Right cardiac atrium (tissue), 5 donors: ENCODE measurements at places on chromosomes 2 and 18. TPM values are rescaled to one million over a fixed set of nuclear protein-coding genes. Genes with fewer than 3 reads are reported as not detected.

- no peak for DNase-seq
Observed at GRCh38 chr18:76689646-76690264, 132.6 kb upstream of the ZNF236 start.

The ADRA2B gene
- total RNA-seq = 0.91 TPM

DNA sequence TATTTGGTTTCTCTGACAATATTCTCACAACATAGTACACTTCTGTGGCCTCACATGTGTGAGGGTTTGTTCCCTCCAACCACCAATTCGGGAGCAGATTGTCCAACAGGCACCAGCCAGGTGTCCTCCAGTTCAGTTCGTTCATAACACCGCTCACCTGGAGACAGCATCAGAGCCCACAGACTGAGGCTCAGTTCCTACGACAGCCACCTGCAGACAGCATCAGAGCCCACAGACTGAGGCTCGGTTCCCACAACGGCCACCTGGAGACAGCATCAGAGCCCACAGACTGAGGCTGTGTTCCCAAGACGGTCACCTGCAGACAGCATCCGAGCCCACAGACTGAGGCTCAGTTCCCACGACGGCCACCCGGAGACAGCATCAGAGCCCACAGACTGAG is 58.2 kb upstream of the SNTG2 start:
- no peak for DNase-seq

DNA sequence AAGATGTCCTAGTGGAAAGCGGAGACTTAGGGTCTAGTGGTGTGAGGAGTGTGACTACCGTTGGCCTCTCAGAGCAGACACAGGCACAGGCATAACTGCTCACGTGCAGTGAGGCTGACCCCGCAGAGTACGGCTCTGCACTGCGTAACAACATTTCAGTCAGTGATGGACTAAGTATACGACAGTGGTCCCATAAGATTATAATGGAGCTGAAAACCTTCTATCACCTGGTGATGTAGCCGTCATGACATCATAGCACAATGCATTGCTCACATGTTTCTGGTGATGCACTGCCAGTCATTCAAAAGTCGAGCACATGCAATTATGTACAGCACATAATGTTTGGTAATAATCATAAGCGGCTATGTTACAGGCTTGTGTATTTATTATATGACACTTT is 179.6 kb downstream of the VAPA start:
- no peak for DNase-seq

The SCYGR4 gene
- total RNA-seq = not detected

DNA sequence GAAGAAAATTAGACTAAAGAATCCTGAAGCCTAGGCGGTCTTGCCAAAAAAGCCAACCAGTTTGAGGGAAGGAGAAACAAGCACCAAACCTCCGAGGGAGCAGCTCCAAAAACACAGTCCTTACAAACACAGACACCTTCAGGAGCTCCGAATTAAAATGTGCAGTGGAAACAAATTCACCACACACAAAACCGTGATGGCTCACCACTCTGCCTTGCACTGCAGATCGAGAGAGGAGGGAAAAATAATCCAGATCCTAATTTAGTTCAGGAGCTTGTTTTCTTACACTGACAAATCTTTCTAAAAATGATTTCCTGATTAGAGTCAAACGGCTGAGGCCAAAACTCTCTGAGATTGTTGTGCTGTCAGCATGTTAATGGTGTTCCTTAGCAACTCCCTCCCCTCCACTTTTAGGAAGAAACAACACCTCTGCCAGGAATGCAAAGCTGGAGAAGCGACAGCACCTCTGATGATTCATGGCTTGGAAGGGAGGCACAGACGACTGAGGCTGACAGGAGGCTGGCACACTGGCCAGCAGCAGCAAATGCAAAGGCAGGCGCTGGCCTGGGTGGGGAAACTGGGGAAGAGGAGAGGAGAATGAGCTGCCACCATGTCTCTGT is 249.4 kb upstream of the KLHL29 start:
- peak; percentile 42 for DNase-seq

DNA sequence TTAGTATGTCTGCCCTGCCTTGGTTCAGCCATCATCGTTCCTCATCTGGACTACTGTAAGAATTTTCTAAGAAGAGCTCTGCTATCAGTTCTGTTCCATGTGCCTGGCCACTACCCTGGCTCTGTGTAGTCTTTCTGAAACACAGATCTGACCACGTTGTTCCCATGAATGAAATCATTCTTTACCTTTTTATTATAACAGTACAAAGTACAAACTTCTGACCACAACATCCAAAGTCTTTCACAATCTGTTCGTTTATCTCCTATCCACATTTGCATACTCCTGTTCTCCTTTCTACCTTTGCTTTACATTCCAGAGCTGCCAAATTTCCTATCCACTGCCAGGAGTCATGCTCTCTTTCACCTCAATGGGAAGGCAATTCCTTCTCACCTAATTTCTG is 284.6 kb upstream of the LRP1B start:
- no peak for DNase-seq

The CFAP65 gene
- not detected for total RNA-seq

DNA sequence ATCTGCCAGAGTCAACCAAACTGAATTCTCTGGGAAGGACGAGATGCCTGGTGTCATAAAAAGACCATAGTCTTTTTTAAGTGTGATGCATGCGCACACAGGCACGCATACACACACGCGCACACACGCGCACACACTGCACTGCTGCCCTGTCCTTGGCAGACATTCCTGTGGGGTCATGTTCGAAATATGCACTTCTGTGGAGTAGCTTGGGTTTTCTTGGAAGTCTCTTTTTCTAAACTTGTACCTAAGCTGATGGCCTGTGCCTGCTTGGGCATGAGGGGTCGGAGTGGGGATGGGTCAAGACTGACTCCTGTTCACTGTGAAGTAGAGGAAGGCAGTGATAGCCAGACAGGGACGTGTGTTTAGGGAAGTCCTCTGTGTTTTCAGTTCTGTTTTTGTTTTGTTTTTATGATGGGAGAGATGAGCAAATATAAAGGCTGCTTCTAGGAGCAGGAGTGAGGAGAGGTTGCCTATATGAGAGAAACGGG is 4.0 kb upstream of the RMC1 start:
- DNase-seq = no peak

DNA sequence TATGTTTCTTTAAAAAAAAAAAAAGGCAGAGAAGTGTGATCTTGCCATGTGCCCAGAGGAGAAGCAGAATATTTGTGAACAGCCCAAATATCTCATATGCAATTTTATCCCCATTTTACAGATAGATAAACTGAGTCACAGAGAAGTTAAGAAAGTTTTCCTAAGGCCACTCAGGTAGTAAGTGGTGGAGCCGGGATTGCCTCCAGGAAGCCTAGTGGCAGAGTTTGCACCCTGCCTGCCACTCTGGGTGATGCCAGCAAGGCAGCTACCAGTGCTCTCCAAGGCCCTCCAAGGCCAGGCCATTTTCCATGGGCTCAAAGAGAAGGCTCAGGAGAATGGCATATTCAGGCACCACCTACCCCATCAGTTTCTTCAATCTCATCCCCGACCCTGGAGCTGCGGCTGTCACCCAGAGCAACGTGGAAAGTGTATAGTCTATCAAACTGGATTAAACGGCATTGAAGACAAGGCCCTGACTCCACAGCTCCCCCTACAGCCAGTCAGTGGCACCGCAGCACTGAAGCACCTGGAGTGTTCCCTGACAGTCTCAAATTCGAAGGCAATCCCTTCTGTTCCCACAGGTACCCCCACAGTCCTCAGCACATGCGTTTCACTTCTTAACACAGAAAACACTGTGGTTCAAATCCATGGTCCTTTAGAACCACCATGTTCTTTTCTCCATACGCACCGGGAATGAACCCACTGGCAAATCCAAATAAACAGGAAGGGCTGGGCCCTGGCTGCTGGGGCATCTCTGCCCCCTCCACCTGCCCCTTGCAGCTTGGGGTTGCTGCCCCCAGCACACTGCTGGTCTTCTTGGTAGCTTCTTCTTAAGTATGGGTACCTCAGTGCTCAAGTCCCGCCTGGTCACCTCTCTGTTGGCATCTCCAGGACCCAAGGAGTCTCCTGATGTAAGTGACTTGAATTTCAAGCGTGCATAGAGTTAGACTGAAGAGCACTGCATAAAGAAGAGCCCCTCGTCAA is 175.3 kb downstream of the INHBB start:
- DNase-seq = no peak

GRCh38 chr2:106030287-106031268 is 163.5 kb downstream of the UXS1 start:
- DNase-seq = peak; percentile 71

The GALR1 gene
- not detected for total RNA-seq

DNA sequence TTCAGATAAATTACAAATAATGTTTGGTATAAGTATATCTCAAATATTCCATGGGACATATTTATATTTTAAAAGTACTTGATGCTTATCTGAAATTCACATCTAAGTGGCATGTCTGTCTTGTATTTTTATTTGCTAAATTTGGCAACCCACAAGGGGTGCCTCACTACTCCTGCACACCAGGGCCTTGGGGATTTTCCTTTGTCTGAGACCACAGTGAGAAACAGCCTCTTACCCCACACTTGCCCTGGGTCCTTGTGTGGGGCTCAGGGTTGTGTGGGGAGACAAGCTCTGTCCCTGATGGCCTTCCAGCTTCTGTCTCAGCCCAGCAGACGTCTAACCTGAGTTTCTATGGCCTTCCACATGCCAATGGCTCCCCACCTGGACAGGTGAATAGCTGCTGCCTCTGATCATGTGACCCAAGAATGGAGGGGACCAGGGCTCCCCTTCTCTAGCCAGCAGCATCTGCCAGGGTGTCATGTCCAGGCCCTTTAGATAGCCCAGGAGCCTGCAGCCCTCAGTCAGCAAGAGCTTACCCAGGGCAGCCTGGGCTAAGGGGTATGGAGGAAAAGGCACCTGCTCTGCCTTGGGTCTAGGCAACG is 49.5 kb upstream of the MRPL33 start:
- DNase-seq = no peak

- DNase-seq = no peak
Observed at GRCh38 chr2:31079665-31080064, 58.6 kb downstream of the GALNT14 start.

GRCh38 chr2:150581717-150582472 is 94.4 kb upstream of the RND3 start:
- DNase-seq = no peak

The NEMP2 gene
- total RNA-seq = 3.7 TPM

The RAB6C gene
- total RNA-seq = not detected

DNA sequence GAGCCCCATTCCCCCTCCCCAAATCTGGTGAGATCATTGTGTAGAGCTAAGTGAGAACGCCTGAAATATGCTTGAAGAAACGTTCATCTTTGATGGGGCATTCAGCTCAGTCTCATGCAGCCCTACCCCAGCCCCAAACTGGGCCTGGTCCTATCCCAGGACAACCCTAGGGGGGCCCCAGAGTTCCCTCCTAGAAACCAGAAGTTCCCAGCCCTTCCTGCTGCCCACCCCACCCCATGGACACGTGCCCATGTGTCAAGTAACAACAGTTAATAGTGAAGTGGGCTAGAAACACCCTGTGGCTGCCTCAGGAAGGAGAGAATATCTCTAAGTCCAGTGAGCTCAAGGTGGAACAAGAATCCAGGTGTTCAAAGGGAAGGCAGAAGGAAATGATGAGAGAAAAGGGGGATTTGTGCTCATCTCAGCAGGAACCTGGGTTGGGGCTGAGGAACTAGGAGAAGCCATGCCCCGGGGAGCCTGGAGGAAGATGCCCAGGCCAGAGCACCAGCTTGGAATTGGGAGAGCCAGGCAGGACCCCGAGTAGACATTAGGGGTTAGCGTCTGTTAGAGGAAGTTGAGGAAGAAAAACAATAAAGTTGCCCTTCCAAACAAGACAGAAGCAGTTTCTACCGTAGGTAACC is 20.1 kb upstream of the SLC20A1 start:
- DNase-seq = peak; percentile 37

DNA sequence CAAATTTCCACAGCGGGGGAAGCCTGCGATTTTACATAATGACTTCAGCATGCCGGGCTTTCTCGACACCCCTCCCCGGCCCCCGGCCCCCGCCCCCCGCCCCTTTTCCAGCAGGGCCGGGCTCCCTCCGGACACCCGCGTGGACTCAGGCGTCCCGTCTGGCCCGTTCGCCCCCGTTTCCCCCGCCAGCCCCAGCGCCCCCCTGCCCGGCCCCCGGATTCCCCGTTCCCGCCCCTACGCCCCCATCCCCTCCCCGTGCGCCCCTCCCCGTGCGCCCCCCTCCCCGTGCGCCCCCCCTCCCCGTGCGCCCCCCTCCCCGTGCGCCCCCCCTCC is 456 bp upstream of the NFATC1 start:
- DNase-seq = peak; percentile 72

The SLC14A1 gene
- 5.2 TPM for total RNA-seq

DNA sequence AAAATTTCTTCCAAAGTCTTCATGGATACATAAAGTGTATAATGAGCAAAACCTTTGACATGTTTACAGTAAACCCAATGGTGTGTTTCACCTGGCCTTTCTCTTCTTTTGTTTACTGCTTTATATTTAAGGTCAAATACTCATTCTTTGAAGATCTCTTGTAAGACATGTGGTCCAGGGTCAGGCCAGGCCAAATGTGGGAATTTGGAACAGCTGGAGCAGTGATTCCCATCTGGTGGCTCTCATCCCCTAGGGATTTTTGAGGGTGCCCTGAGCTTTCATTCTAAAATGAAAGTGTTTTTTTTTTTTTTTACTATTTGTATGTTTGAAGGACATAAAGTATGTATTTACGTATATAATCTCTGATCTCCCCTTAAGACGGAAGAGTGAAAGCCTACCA is 13.8 kb upstream of the MGAT5 start:
- no peak for DNase-seq

The FRZB gene
- 3.2 TPM for total RNA-seq

DNA sequence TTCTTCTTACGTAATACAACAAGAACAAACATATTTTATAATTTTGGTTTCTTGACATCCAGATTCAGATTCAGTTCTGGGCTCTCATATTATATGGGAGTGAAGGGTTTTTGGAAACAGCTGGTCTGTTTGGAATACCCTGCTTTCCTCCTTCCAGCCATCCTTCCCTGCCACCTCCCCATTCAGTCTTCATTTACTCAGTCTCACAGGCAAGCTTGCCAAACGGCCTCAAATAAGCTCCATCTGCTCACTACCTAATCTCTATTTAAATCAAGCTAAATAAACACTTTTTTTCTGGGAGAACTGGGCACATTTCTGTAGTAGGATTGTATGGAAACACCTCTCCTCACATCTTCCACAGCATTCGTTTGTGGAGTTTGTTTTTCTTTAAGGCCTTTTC is 147.5 kb downstream of the RND3 start:
- no peak for DNase-seq

The PPP4R1 gene
- total RNA-seq = 56.9 TPM

DNA sequence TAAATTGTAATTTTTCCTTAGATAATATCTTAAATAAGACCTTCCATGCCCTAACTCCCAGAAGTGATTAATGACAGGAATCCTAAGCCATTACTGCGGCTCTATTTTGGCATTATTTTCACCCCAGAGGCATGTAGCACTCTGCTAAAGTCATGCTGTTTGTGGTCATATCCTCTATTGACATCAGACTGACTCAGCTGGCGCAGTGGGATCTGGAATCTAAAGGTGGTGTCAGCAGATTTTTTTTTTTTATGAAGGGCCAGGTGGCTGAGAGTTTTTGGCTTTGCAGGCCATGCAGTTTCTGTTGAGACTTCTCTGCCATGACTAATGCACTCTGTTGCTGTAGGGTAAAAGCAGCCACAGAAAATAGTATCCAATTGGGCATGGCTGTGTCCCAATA is 64.1 kb upstream of the ACVR1C start:
- DNase-seq = no peak
